ENCODE measurements at places on chromosomes 12 and 14.

GRCh38 chr14:61279082-61279481 lies 2.1 kb downstream of the TMEM30B start:
- DNase-seq = no peak

- no peak for DNase-seq
These were observed 3.0 kb downstream of the PACS2 start for GRCh38 chr14:105317546-105317945.

- peak; percentile 22 for DNase-seq
These were observed 946 bp downstream of the DDX24 start for GRCh38 chr14:94079891-94080620.

DNA sequence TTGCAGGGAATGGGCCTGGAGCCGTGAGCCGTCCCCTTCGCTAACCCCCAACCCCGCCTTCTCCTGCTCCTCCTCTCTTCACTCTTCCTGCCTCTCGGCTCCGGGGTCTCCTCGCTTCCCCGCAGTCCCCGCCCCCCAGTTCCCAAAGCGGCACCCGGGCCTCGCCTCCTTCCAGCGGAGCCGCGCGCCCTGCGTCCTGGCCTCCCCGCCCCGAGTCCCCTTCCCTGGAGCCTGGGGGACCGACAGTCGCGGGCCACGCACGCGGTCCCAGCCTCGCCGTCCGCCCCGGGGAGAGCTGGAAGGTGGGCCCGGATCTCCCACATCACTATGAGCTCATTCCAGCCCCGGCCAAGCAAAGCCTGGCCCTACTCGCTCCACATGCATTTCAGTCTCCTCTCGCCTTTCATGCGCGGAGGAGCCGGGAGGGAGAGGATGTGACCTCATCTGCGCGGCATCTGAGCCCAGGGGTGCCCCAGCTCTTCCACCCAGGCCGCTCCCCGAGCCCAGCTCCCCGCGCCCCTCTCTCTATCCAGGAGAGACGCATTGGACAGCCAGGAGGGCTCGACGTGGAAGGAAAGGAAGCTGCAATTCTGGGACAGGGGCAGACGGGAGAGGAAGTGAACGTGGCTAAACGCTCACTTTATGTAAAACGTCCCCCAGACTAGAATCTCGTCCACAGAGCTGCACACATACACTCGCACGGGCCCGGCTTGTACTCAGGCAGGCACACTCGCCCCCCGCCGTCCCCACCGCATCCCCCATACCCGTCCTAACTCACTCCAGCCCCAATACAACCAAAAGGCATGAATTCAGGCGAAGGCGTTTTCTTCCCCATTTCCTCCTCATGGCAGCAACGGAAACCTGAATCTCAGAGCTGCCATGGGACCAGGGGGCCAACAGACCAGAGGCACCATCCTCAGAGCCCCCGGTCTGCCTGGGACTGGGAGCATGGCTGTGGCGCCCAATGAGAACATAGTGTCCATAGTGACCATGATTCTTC lies 108.7 kb upstream of the CCND2 start:
- DNase-seq = peak; percentile 49

- no peak for DNase-seq
These were observed 3.1 kb upstream of the GPX2 start for GRCh38 chr14:64945431-64946178.

DNA sequence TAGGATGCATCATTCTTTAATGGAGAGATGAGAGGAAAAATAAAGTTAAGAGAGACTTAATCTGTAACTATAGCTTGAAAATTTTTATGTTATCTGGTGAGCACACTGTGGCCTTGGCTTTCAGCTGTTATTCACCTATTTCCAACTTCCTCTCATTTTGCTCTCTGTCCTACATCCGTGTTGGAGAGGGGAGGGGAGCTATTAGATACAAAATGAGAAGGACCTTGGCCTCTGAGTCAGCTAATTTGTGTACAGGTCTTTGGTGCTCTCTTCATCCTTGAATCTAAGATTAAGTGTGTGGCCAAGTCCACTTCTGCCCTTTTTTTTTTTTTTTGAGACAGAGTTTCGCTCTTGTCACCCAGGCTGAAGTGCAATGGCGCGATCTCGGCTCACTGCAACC lies 887 bp upstream of the APOBEC1 start:
- no peak for DNase-seq

- no peak for DNase-seq
These were observed 37.6 kb downstream of the DEGS2 start for GRCh38 chr14:100121643-100122480.

DNA sequence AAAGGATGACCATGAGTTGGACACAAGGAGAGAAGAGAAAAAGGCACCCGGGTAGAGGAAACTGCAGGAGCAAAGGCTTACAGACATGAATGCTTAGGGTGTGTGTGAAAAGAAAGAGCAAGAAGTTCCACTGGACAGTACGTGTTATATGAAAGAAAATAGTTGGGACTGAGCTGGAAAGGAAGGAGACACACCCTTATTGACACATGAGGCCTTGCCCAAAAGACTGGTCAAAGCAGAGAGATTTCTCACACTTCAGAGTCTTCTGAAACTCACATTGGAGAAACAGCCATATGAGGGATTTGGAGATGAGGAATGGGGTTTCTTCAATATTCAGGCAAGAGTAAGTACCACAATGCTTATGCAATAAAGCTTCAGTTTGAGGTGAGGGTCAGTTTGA lies 56.0 kb downstream of the TTC9 start:
- no peak for DNase-seq

GRCh38 chr12:131896080-131896810 lies 1.8 kb downstream of the ULK1 start:
- DNase-seq = peak; percentile 58

DNA sequence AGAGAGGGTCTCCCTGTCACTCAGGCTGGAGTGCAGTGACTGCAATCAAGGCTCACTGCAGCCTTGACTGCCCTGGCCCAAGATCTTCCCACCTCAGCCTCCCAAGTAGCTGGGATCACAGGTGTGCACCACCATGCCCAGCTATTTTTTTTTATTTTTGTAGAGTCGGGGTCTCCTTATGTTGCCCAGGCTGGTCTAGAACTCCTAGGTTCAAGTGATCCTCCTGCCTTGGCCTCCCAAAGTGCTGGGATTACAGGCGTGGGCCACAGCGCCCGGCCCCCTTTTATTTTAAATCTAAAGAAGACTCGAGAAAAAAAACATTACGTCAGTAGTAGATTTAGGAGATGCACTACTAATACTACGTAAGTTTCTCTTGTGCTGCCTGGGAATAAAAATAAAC lies 14.3 kb downstream of the FOS start:
- DNase-seq = no peak

DNA sequence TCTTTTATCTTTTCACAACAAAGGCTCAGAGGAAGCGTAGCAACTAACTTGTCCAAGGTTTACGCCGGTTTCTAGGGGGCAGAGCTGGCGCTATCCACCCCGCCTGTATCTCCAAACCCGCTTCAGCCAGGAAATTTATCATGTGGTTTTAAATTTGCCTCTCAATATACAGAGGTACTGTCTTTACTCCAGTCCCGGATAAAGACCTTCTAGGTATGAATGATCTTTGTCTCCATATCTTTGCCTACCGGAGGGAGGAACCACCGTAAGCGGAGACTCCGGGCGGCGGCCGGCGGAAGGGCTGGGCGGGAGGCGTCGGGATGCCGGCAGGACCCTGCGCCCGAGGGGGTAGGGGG lies 693 bp upstream of the RIMKLB start:
- DNase-seq = peak; percentile 43

DNA sequence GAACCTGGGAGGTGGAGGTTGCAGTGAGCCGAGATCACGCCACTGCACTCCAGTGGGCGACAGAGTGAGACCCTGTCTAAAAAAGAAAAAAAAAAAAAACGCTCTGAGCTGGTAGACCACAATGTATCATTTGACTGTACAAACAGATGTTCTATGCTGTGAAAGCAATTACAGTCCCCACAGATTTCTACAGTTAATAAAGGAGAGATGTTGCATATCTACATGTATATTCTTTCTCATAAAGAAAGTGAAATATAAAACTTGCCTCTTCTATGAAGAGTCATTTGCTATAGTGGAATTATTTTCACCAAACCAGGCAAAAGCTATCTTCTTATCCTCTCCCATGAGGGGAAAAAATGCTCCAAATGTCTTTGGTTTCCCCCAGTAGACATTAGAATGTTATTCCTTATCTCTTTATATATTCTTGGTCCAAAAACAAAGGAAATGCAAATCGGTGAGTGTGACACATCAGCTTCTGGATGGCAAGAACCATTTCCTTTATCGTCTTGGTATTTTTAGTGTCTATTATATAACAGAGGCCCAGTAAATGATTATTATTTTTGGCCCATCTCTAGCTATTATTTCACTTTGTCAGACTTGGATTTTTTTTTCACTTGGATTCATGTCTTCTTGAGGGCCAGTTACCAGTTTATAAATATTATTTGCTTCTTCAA lies 230.4 kb downstream of the SSPN start:
- DNase-seq = no peak

- DNase-seq = no peak
These were observed 50.5 kb downstream of the LMNTD1 start for GRCh38 chr12:25502596-25502995.

DNA sequence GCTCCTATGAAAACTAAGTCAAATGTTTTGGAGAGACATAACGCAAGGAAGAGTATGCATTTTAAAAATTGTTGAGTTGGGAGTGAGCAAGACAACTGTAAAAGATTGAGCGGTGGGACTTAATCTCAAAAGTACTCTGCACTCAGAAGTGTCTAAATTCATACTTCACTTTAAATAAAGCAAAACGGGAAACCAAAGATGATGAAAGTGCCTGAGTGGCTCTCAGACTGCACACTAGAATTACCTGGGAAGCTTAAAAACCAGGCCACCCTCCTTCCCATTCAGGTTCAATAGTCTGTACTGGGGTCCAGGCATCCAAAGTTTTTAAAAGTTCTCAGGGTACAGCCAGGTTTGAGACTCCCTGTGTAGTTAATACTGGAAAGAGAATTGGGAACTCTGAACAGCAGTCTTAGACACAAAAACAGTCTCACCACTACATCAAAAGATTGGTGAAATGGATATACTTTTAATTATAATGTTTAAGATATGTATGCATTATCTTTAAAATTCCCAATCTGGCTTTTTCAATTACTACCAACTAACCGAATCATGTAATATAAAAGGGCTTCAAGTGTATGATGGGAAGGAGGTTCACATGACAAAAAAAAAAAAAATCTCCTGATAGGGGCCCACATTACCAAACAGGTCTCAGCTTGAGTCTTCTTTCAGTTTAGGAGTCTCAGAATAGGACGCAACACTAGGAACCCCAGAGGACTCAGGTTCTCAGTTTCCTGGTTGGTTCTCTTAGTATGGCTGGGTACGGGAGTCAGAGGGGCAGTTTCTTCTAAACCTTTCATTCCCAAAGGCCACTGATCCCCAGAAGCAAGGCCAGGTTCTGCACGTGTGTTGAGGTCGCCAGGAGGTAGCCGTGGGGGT lies 1.0 kb downstream of the HOMEZ start:
- DNase-seq = no peak

DNA sequence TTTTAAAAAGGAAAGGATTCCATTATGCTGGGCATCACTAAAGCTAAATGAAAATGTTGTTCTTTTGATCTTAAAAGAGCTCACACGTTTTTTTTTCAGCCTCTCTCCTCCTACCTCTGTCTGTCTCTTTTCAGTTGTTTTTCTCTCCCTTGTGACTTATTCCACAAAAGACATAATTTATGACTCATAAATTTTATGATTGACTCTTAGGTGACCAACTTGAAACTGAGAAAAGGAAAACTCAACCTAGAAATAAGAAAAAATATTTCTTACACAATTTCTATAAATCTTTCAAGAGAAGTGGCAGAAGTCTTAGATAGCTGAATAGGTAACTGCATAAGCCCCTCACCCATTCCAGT lies 227.7 kb upstream of the DDHD1 start:
- no peak for DNase-seq
